ENCODE measurements at places on chromosomes 12 and 14.

DNA sequence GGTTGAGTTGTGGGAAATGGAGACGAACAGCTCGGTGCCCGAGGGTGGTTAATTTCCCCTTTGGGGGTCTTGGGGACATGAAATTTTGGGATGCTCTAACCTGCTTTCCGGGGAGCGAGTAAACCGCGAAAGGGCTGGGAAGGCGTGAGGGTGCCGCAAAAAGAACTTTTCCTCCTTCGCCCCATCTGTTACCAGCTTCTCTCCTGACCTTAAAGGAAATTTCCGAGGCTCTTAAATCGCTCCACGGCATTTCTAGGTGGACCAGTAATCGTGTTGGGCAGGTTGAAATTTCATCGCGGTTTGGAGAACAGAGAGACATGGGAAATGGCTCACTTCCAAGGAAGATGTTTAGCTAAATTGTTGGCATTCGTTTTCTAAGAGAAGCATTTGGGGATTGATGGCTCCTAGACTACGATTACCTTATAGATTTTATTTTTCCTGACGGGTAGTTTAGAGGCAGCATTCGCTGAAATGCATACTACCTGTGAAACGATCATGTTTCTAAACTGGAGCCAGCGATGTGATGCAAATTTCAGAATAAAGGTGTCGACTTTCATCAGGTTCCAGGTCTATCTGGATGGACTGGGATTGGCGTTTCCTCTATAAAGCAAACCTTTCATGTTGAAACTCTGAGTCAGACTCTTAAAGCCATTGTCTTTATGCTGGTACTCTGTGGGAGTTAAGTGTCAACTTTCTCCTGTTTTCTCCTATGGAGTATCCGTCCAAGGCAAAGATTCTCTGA is 414.5 kb downstream of the PCNX1 start:
- peak; percentile 68 for DNase-seq

- peak; percentile 51 for DNase-seq
Measured at GRCh38 chr12:65825507-65826352, 1.4 kb downstream of the HMGA2 start.

- DNase-seq = no peak
Measured at GRCh38 chr12:52524241-52524897, 4.2 kb upstream of the KRT5 start.

DNA sequence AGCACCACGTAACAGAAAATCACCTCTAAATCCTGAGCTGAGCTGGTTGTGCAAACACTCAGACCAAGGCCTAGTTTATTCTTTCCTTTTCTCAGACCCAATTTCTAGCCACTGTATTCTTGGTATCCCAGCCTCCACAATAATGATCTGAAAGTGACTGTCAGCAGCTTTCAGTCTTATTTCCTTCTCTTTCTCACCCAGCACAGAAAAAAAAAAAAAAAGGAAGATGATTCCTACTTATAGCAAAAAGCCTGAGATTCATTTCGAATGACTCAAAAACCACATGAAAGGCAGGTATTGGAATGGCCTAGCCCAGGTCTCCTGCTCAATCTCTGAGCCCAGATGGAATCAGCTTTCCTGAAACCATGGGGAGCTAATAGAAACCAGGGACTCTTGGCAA is 298.6 kb upstream of the PPFIA2 start:
- no peak for DNase-seq

DNA sequence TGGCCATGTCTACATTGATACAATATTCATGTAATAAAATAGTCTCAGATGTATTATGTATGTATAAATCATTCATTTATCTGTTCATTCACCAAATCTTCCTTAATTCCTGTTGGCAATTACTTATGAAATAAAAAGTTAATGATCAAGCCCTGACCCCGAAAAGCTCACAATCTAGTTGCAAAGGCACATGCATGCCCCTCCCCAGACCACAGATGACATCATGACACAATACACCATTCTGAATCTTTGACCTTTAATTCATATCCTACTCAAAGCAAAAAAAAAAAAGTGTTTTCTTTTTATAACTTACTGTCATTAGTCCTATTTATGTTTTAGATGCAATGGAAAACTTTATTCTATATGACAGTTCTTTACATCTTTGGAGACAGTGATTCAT is 346.9 kb downstream of the PRKD1 start:
- no peak for DNase-seq

- DNase-seq = peak; percentile 63
Measured at GRCh38 chr14:62988967-62989366, 56.3 kb downstream of the KCNH5 start.

- DNase-seq = no peak
Measured at GRCh38 chr12:132106921-132107320, 37.2 kb downstream of the DDX51 start.

- DNase-seq = no peak
Measured at GRCh38 chr12:10171973-10172728, at the start of gene OLR1. Gene OLR1 (minus strand): TSS chr12:10172132. CDS start chr12:10172077, 55 bp downstream.

- DNase-seq = no peak
Measured at GRCh38 chr12:28781671-28782652, 367.1 kb upstream of the FAR2 start.

DNA sequence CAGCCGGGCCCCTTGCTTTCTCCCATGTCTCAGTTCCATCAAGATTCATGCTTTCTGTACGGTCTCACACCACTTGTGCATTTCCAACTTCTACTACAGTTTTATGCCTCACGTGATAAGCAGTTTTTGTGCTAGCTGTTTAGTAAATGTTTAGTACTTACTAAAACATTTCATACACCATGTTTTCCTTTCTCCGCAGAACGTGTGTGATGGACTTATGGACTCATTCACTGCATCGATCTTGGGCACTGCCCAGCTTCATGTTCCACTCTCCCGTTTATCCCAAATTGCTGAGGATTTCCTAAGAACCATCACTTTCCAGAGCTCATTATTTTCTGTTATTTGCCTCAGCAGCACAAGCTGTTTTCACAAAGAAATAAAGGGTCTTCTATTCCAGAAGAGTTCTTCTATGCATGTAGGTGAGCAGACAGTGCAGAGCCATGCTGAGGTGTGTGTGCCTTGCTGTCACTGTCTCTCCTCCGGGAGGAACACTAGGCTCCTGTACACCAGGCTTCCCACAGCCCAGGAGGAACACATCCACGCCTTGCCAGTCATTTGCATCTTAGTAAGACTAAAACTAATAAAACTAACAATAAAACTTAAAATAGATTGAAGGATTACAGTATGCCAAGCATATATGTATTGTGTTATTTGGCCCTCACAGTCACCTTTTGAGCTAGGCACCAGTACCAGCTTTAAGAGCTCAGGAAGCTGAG is 90.3 kb upstream of the EEA1 start:
- no peak for DNase-seq

- DNase-seq = peak; percentile 78
Measured at GRCh38 chr12:87812681-87813080, 216.5 kb downstream of the C12orf50 start.

GRCh38 chr12:29581631-29582030 is 84.1 kb upstream of the OVCH1 start:
- DNase-seq = peak; percentile 16

DNA sequence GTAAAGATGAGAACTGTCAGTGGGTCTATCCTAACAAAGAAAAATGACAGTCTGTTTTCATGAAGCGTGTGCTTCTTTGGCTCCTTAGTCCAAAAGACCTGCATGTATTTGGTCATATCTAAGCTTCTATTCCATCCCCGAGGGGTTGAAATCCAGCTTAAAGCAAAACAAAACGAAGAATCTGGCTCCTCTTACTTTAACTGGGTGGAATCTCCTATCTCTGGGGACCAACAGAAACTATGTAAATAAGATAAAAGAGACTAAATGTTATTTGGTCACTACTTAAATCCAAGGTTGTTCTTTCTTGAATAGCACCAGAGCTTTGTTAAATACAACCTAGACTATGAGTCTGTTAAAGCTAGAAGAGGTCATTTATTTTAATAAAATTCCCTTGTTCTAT is 9.4 kb downstream of the IGF1 start:
- no peak for DNase-seq

GRCh38 chr14:59920378-59920683 is 387 bp downstream of the LRRC9 start:
- no peak for DNase-seq

DNA sequence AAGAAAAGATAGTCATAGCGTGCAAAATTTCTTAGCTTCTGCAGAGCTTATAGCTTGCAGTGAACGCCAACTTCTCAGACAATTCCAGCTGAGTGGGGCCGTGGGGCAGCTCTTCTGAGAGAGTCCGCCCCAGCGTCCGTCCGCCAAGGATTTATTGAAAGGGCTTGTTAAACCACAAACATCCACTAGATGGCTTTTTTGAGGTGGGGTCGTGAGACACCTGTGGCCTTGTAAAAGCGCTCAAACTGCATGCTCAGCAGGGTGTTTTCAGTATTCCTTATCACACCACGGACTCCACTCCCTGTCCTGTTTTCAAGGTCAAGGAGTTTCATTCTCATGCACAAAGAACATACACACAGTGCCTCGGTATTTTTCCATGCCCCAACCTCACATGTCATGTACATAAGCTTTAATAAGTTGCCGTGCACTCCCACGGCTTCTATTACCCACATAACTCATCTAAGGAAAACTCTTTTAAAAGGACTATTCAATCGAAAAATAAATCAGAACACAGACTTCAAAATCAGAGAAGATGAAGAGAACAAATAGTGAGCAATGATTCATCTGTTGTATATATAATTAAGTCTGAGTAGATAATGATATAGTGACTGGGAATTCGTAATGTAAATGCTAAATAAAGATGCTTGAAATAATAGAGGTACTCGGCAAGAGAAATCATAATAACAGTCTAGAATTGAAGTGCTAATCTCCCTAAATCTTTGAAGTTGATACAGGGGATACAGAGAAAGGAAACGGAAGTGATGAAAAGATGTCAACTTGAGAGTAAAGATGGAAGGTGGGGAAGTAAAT is 46.7 kb downstream of the WBP11 start:
- DNase-seq = no peak

GRCh38 chr12:39619316-39619659 is 315 bp downstream of the ABCD2 start:
- DNase-seq = no peak

DNA sequence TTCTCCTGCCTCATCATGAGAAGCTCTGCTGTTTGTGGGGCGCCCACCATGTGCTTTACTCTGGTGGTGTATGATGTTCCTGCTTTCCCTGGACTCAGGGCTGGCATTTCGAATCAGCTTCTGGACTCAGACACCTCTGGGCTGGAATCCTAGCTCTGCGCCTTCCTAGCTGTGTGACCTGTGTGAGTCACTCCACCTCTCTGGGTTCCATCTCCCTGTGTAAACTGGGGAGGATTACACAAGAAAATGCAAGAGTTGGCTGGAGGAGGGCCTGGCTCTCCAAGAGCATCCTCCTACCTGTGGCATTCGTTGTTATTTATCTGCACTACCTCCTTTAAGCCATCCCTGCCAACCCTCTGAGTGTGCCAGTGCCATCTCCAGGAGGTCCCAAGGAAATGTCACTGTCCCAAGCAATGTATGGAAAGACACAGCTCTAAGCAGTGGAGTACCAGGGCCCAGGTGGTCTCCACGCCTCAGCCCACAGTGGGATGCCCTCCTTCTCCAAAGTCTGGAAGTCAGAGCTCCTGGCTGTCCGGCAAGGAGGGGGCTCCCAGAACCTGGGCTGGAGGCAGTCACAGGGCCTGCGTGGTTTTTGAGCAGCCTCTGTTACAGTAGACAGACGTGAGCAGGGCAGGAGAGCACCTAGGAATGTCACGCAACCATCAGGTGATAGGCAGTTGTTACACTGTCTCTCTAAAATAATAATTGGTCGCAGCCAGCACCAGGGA is 7.3 kb upstream of the TNFAIP2 start:
- no peak for DNase-seq

DNA sequence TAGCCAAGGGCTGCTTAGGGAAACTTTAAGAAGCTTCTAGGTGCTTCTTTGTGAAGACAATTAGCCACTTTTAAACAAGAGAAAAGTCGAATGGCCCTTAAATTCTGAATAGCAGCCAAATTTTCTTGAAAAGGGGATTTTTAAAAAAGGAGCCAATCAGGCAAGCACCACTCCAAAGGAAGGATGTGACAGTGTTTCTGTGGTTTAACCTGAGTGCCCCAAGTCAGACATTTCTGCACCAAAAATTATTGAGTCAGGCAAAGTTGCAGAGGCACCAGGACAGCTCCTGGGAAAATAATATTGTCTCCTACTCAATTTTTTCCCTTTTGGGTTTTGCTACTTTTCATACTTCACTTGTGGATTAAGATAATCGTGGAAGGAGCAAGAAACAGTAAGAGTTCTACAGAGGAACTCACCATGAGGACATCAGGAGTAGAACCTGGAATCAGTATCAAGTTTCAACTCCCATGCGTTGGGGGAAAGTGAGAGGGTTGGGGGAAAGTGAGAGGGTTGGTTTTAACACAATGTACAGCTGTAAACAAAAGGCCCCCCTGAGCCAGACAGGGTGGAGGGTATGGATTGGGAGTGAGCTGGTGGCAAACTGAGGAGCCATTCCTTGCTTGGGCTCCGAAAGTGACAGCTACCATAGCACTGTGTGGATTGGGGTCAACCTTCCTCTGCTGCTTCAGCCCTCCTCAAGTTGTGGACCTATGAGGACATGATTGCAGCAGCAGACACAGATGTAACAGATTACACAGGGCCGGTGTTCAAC is 90.8 kb downstream of the SLC38A1 start:
- DNase-seq = no peak

DNA sequence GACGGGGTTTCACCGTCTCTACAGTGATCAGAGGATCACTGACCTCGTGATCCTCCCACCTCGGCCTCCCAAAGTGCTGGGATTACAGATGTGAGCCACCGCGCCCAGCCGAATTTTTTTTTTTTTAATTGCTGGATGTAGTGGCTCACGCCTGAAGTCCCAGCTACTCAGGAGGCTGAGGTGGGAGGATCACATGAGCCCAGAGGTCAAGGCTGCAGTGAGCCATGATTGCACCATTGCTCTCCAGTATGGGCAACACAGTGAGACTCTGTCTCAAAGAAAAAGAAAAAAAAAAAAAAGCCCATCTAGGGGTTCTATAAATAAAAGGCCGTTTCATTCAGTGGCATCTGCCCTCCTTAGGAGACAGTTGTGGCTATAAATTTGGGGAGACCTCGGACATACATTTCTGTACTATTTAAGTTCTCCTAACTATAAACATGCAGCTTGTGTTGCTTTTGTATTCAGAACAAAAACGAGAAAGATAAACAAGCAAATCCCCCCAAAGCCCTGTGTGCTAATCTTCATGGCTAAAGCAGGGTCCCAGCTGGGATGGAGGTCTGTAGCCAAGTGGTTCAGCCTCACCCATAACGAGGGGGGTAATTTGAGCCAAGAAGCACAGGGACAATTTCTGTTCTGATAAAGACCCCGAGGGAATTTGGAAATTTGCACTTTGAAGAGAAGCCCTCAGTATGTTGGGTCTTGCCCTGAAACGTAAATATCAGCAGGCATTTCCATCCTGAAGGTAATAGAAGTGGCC is 35.0 kb upstream of the BCL7A start:
- DNase-seq = no peak

- DNase-seq = no peak
Measured at GRCh38 chr12:78002878-78003277, 172.2 kb downstream of the NAV3 start.
